Erythroblast (primary cell): ENCODE measurements at places on chromosomes 4 and X.

DNA sequence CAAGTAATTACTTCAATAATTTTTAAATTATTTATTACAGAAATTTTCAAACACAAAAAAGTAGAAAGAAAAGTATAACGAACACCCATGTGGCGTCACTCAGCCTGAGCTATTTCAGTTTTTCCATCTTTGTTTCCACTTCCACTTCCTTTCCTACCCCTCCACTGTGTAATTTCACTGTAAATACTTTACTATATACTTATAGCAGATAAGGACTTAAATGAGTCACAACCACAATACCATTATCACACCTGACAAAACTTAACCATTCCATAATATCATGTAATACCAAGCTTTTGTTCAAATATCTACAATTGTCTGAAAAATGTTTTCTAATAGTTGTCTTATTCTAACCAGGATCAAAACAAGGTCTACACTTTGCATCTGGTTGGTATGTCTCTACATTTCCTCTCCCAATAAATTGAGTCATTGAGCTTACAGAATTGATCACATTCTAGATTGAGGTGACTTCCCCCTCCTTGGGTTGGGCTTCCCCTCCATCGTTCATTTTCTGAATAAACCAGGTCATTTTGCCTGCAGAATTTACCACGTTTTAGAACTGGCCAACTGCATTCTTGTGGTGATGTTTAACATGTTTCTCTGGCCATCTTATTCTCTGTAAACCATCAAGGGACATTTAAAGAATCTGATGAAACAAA lies 48.7 kb downstream of the ATP10D start:
- DNase-seq = no peak

DNA sequence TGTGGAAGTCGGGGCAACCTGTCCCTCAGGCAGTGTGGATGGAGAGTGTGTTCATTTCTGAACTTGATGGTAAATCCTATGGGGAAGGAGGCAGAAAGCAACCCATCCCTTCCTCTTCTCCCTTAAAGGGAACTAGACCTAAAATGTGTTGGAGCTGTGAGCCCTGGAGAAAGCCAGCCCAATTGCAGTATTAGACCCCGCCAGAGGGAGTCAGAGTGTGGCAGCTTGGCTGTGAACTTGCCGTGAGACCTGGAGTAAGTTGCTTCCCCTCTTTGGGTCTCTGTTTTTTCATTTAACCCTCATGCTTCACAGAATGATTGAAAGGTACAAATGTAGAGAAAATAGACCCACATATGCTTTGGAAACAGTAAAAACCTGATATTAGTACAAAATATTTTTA lies 108.7 kb upstream of the PAK3 start:
- no peak for DNase-seq

GRCh38 chr4:143344041-143344440 lies 7.4 kb downstream of the GAB1 start:
- no peak for DNase-seq

DNA sequence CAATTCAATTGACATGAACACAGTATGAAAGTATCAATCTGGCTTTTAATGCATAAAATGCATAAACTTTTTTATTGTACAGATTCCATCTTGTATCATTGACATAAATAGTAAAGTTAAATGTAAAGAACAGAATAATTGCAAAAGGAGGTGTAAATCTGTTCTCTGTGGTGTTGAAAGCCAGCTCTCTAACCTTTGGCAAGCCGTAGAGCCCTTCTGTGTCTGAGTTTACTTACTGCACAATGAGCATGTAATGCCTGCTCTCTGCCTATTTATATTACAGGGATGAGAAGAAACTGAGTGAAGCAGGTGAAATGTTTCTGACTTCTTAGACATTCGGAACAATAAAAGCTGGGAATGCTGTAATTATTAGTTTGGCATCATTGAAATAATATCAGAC lies 389.3 kb upstream of the EPHA5 start:
- no peak for DNase-seq

DNA sequence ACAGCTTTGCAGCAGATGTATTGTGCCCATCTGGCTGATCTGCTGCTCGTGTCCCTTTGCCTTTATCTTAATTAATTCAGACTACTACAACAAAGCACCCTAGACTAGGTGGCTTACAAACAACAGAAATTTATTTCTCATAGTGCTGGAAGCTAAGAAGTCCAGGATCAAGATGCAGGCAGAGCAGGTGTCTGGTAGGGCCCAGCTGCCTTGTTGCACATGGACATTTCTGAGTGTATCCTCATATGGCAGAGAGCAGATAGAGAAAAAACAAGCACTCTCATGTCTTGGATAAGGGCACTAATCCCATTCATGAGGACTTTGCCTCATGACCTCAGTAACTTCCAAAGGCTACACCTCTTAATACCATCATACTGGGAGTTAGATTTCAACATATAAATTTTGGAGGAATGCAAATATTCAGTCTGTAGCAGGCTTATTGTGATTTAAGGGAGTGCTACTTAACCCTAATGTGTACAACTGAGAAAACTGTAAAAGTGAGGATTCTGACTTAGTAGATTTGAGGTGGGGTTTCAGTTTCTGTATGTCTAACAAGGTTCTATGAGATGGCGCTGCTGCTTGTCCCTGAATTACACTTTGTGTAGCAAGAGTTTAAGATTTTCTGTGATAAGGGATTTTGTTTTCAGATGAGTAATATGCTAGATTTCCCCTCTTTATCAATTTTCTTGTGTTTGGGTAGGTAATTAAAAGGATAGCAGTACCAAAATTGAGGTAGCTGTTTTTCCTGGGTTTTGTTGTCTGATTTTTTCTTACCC lies 473.2 kb upstream of the TECRL start:
- no peak for DNase-seq

- DNase-seq = no peak
Observed at GRCh38 chr4:183729069-183729406, 69.9 kb downstream of the TRAPPC11 start.

DNA sequence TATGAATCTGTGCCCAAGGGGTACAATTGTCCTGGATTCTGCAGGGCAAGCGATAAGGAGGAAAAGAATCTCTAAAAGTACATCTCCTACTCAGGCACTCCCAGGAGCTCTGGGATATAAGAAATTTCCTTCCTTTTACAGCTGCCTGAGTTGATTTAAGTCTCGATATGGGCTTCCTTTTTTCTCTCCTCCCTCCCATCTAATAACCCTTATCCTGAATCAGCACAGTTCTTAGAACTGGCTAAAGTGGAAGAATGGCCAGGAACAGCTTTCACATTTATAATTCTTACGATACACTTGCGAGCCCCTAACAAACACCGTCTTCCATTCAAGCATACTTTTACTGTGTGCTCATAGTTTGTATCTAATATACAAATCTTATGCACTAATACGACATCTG lies 21.2 kb downstream of the LRP2BP start:
- no peak for DNase-seq

GRCh38 chr4:16682975-16683374 lies 215.5 kb downstream of the LDB2 start:
- no peak for DNase-seq

GRCh38 chrX:50154429-50154828 lies 46.4 kb downstream of the AKAP4 start:
- DNase-seq = no peak

GRCh38 chr4:110682311-110682710 lies 59.4 kb upstream of the PITX2 start:
- no peak for DNase-seq

- DNase-seq = no peak
Observed at GRCh38 chr4:67333664-67334063, 211.6 kb downstream of the CENPC start.

GRCh38 chrX:37817579-37817978 lies 29.8 kb downstream of the DYNLT3 start:
- DNase-seq = no peak

DNA sequence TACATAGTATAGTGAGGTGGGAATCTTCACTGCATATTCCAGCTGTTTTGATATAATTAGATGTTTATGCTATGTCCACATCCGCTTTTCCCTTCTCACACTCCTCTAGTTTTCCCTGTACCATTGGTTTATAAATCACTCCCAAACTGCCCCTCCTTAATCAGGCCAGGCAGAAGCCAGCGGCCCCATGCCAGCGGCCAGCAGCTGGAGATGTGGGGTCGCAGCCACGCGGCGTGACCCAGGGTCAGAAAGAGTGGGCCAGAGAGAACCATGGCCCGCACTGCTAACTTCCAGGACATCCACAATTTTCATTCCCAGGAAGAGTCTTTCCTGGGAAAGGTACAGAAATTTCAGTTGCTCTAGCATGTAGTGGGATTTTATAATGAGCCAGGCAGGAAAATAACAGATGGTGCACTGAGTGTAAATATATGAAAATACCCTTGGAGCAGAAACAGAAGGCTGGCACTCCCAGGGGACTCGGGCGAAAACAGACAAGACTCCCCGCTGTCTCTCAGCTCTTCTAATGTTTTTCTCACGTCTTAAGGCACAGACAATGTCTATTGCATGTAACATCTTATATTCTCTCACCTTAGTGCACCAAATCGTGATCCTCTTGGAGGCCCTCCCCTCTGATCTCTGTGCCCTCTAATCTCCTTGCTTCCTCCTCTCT lies 145.9 kb upstream of the ZFP42 start:
- DNase-seq = no peak

- no peak for DNase-seq
Observed at GRCh38 chr4:77893451-77893850, 30.8 kb downstream of the MRPL1 start.

DNA sequence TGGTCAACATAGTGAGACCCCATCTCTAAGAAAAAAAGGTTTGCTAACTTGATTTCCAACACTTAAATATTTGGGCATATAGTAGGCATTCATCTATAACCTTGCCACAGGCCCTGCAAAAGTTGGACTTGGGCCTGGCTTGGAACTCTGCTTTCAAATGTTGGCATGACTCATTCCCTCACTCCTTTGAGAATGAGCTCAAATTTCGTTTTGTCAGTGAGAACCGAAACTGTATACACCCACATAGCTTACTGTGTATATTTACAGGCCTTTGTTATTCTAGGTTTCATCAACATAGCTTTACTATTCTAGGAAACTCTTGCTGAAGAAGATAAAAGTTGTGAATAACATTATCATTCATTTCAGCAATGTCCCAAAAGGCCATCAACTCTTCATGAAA lies 88.7 kb upstream of the ELOVL6 start:
- DNase-seq = peak; percentile 8

GRCh38 chr4:26141911-26142638 lies 178.7 kb upstream of the RBPJ start:
- no peak for DNase-seq

DNA sequence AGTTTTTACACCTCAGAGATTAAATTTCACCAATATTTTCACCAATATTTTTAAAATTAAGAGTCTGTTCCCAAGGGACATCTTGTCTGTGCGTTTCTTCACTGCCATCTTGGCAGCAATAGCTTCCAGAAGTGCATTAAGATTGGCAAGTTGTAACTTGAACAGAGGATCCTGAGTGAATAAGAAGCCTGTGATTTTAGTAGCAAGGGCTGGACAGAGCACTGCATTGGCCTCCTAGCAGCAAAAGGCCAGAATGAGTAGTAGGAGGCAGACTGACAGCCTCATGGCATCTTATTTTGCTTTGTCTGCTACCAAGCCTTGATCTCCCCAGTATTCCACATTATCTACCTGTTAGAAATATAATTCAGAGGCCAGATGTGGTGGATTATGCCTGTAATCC lies 138.4 kb downstream of the CPE start:
- no peak for DNase-seq

GRCh38 chr4:25663781-25664180 lies 8.1 kb downstream of the SLC34A2 start:
- no peak for DNase-seq

DNA sequence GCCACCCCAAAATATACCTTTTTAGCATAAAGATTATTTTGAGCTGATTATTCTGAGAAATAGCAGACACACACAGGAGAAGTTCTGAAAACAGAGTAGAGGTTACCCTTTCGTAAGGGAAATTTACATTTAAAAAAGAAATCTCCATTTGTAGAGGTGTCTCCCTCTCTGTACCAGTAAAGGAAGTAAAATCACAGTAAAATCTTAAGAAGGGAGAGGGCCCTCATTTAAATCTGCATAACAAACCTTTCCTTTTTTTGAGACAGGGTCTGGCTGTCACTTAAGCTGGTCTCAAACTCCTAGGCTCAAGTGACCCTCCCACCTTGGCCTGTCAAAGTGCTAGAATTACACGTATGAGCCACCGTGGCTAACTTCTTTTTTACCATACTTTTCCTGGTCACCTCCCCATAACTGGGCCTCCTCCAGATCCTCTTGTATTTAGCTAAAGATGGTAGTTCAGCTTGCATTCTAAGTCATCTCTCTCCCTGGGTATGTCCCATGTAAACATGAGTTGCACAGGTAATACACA lies 92.2 kb upstream of the INTU start:
- DNase-seq = no peak

DNA sequence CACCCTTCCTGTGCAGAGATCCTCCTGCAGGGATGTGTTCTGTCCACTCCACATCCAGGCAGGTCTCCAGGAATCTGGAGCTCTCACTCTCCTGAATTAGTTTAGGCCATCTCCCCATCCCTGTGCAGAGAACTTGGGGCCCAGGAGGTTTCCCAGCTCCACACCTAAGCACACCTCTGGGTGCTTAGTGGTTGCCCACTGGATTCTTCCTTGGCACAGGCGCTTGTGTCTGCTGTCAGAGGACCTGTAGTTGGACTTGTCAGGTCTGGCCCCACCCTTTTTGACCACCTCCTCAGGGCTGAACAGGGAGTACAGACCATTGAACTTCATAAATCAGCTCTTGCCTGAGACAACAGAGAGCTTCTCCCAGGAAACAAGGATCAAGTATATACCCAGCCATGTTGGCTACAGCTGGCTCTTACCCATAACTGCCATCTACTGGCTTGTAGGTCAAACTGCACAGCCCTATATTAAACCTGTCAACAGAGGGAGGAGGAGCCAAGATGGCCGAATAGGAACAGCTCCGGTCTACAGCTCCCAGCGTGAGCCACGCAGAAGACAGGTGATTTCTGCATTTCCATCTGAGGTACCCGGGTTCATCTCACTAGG lies 275.5 kb downstream of the PPARGC1A start:
- no peak for DNase-seq

GRCh38 chr4:83625821-83626220 lies 89.9 kb downstream of the GPAT3 start:
- DNase-seq = no peak

DNA sequence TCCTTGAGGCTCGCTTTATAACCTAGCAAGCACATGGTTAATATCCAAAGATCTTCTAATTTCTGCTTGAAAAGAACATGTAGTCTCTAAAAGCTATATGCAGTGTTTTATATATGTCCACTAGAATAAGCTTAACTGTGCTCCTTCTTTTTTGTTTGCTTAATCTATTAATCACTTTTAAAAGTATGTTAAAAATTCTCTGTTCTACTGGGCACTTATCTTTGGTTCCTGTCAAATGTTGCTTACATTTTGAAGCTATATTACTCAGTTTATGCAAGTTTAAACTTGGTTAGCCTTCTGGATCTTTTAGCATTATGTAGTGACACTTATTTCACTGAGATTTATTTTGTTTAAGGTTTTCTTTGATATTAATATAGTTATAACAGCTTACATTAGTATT lies 32.5 kb downstream of the MAOA start:
- no peak for DNase-seq

DNA sequence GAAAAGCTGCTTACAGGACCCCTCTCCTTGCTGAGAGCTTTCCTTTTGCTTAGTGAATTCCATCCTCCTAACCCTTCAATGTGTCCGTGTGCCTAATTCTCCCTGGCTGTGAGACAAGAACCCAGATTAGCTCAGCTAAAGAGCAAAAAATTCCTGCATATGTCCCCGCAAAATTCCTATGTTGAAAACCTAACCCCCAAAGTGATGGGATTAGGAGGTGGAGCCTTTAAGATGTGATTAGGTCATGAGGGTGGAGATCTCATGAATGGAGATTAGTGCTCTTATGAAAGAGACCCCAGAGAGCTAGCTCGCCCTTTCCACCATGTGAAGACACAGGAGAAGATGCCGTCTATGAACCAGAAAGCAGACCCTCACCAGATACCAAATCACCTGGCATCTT lies 503.0 kb upstream of the DIAPH2 start:
- DNase-seq = no peak
